ENCODE measurements at places on chromosomes 3 and 15. TPM values are rescaled to one million over a fixed set of nuclear protein-coding genes. Genes with fewer than 3 reads are reported as not detected.

IL12A gene
- 0.87 TPM for total RNA-seq

CNTN3 gene
- not detected for total RNA-seq

ZNF774 gene
- total RNA-seq: 2.7 TPM

MEX3B gene
- total RNA-seq: 1.8 TPM

GPR15 gene
- 10.5 TPM for total RNA-seq

MGA gene
- 37.7 TPM for total RNA-seq

SLC22A14 gene
- total RNA-seq: not detected

SEMA5B gene
- total RNA-seq: not detected

CD96 gene
- 64.2 TPM for total RNA-seq

STRC gene
- 0.30 TPM for total RNA-seq

SHF gene
- 16.3 TPM for total RNA-seq

FBXO40 gene
- total RNA-seq: not detected

XXYLT1 gene
- total RNA-seq: 16.1 TPM

GRM7 gene
- total RNA-seq: not detected

RBPMS2 gene
- 0.09 TPM for total RNA-seq

PRR23E gene
- not detected for total RNA-seq

ST3GAL6 gene
- 0.44 TPM for total RNA-seq

SMAD6 gene
- 0.43 TPM for total RNA-seq

XCR1 gene
- 0.07 TPM for total RNA-seq

GOLGA6A gene
- not detected for total RNA-seq

TIGIT gene
- 6.3 TPM for total RNA-seq

ESYT3 gene
- 0.09 TPM for total RNA-seq

All from activated T-helper 2 cell treated with anti-CD3 and anti-CD28 coated beads, Interferon-gamma antibody, Interleukin-2, Interleukin-4, amounts not matched to agents 10 μg/mL and 5 μg/mL and 100 μg/mL, durations not matched to agents 14 hours and 24 hours and 36 hours (primary cell).